ENCODE measurements at places on chromosomes 7 and 10.

GRCh38 chr10:79479283-79479909 lies 32.9 kb upstream of the EIF5AL1 start:
- DNase-seq: no peak

GRCh38 chr7:43855176-43855575 lies 14.1 kb downstream of the MRPS24 start:
- DNase-seq: no peak

DNA sequence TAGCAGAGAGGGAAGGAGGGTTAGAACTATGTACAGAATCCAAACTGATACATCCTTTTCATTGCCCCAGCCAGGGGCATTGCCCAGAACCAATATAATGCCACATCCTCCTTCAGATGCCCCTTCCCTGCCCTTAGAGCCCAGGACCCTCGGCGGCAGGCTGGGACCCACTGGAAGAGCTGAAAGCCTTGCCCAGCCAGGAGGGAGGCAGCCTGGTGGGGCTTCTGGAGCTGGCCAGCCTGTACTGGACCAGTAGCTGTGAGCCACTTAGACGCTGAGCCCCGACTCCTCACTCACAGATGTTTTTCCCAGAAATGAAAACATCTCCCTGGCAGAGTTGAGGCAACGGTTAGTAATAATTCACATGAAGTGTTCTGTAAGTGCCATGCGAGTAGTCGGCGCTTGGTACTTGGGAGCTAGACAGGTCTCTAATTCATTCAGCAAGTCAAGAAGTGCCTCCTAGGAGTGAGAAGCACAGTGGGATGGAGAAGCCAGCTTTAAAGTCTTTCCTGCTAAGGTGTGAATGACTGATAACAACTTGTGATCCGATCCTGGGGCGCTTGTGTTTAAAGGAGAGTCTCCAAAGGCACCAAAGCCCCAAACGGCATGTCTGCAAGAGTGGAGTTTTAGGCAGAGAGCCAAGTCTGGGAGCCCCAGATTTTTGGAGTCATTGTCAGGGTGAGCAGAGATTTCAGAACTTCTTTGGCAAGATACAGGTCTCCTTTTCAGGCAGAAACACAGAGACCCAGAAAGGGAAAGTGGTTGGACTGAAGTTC lies 9.8 kb downstream of the VSIR start:
- no peak for DNase-seq

GRCh38 chr10:12491491-12491890 lies 142.1 kb downstream of the CAMK1D start:
- no peak for DNase-seq

GRCh38 chr10:32155075-32155516 lies 98.9 kb upstream of the KIF5B start:
- DNase-seq: no peak

GRCh38 chr10:94174838-94175237 lies 181.1 kb downstream of the PLCE1 start:
- DNase-seq: no peak

DNA sequence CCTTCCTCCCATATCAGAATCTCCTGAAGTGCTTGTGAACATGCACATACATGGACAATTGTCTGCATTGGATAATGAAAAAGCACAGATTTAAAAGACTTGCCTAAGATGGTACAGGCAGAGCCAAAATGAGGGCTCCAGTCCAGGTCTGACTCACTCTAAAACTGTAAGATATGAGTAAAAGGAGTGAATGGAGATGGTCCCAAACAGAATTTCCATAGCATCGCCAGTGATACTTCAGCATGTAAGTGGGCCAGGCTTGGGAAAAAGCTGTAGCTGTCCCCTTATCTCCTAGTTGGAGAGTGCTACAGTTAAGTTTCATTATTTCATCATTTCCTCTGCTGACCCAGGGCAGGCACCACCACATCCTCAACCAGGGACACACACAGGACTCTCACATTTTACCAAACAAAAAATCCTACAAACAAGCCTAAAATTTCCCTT lies 26.4 kb upstream of the IL6 start:
- peak; percentile 41 for DNase-seq

GRCh38 chr7:145398758-145399157 lies 562.9 kb upstream of the TPK1 start:
- no peak for DNase-seq

- DNase-seq: no peak
These were observed 22.3 kb downstream of the PIK3CG start for GRCh38 chr7:106887421-106887820.

GRCh38 chr10:108358912-108359311 lies 1194.4 kb upstream of the SORCS1 start:
- DNase-seq: peak; percentile 41

GRCh38 chr10:1289591-1289990 lies 233.4 kb downstream of the WDR37 start:
- no peak for DNase-seq

- DNase-seq: no peak
These were observed 83.0 kb upstream of the DNAJB6 start for GRCh38 chr7:157253850-157254249.

- DNase-seq: no peak
These were observed 1.5 kb downstream of the NUDCD3 start for GRCh38 chr7:44488955-44489354.

DNA sequence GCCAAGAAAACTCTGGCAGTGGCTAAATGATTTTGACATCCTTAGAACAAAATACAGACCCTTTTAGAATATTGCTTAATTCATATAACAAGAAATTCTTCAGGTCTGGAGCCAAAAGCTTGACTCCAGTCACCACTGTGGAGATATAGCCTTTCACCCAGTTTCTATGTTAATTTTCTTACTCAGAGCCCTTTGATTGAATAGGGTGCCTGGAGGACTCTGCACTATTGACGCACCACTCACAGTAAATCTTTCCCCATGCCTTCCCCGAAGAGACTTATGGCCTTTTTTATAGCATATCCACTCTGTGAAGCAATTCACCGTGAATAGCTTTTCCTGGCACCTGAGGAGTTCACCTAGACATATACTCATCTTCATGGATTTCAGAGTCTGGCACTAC lies 613.8 kb downstream of the ZWINT start:
- DNase-seq: no peak

- DNase-seq: no peak
These were observed 255.7 kb downstream of the TNS3 start for GRCh38 chr7:47326220-47326619.

DNA sequence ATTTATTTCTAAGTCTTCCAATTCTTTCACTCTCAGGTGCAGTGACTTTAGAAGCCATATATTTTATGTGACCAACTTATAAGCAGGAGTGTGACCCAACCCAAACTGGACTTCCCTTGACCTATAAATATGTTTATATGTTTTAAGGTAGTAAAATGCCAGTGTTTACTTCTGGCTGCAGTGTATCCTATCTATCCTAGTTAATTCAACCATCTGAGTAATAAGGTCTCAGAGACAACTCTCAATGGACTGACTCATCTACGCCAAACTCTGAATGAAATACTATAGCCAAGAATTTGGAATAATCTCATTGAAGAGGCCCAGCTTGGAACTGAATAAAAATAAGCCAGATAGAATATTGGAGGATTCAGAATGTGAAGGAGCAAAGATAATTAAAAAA lies 544.5 kb upstream of the SORCS1 start:
- no peak for DNase-seq

DNA sequence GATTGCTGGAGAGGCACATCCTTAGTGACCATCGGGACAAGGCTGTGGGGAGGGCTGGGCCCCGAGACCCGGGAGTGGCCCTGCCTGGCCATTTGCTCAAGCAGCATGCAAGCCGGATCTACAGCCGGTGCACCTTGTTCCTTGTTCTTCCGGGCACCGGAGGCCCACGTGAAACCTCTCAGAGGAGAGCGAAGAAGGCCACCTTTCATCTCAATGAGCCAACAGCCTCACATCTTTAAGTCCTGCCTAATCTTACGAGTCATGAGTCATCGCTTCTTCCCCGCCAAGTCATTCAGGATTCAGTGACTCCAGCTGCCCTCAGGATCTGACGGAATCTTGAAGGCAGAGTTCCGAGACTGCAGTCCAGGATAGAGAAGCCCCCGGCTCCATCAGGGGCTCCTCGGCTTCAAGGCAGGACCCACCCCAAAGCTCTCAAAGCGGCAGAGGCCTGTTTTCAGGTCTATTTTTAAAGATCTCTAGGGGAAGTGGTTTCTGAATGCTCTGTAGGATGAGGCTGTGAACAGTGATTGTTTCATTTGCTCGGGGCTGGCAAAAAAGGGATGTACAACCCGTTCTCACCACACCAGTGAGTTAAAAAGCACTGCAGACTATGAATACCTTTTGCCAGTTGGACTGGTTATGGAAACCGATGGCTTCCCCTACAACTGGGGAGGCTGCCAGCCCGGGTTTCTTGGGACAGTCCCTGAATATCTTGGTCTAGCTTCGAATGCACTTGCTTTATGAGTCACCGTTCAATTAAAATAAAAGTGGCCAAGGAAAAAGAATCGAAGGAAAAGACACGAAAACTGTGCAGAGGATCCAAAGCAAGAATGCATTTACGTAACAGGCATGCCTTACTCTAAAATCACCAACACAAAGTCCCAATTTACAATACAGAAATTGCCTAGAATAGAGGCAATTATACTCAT lies 57.2 kb upstream of the ECHDC3 start:
- DNase-seq: peak; percentile 46

- peak; percentile 18 for DNase-seq
These were observed 25.7 kb downstream of the SUV39H2 start for GRCh38 chr10:14904316-14904732.

GRCh38 chr7:4065190-4065589 lies 616.9 kb upstream of the FOXK1 start:
- no peak for DNase-seq

GRCh38 chr7:71165708-71166107 lies 33.8 kb downstream of the GALNT17 start:
- no peak for DNase-seq

GRCh38 chr7:115731796-115732471 lies 298.6 kb downstream of the TFEC start:
- no peak for DNase-seq

Measured in activated CD4-positive, alpha-beta T cell treated with anti-CD3 and anti-CD28 coated beads, Interleukin-2, Interleukin-4, amounts not matched to agents 100 ng/mL and 50 ng/mL, durations not matched to agents 16 hours and 8 hours (primary cell).